H7 (cell line): ENCODE measurements at places on chromosomes 1 and 21. TPM values are rescaled to one million over a fixed set of nuclear protein-coding genes. Genes with fewer than 3 reads are reported as not detected.

KMO gene
- 0.07 and 0.14 TPM in 2 replicates for total RNA-seq

DNA sequence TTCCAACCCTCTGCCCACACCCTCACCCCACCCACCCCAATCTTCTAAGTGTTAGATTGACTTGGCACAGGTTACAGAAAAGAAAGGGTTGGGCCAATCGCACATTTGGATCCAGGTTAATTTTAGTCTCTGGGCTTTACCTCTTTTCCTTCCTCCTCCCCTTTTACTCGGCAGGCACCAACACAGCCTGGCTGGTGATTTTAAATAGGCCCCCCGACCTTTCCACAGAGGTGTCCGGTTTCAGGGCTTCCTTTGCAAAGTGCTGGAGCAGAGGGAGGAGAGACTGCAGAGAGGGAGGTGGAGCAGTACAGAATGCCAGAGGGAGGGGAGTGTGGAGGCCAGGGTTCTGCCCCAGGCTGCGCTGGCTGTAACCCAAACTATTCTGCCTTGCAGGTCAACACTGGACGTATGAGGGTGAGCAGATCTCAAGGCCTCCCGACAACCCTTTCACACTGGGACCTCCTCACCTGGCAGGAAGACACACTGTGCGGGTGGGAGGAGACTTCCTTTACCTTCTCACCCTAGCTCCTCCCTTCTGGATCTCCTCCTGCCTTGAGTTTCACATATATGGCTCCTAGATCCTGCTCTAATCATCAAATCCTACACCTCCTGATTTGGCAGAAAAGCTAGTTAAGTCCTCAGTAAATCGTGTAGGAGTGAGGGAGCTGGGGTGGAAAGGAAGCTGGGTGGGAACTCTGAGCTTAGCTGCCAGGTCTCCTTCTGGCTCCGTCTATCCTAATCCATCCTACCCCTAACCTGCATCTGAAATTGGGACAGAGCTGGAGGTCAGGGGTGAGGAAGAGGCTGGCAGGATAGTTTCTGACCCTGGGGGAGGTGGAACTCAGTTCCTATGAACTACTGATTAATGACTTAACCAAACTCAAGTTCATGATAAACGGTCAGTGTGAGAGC lies 2.4 kb downstream of the CA14 start:
- peak; percentile 88 for DNase-seq

GRCh38 chr21:32351428-32351827 lies 41.4 kb downstream of the URB1 start:
- DNase-seq, result no peak

DNA sequence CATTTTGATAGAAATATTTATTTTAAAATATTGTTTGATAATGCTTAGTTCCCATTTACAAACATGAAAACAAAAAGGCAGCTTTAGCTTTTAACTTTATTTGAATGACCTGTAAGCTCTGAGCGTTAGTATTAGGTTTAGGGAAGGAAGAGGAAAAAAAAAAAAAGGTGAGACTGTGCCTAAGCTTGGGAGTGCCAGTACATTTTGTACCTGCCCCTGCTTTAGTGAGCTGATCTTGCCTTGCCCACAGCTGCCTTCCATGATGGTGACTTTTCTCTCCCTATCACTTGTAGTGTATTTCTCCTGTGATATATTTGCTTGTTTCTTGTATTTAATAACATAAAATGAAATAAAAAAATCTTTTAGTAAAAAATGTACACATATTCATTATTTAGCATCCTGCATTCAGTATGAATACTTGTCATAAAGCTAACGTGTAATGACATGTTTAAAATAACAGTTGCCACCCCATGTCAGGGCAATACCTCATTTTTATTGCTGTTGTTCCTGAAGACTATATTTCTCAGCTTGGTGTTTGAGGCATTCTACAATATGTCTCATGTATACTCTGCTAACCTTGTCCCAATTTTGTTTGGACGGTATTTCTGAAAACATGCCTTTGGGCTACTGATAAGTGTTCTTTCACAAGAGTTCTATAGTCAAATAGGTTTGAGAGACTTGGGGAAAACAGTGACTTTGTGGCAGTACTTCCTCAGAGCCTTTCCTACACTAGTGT lies 76.3 kb downstream of the NEK7 start:
- DNase-seq, result no peak

DNA sequence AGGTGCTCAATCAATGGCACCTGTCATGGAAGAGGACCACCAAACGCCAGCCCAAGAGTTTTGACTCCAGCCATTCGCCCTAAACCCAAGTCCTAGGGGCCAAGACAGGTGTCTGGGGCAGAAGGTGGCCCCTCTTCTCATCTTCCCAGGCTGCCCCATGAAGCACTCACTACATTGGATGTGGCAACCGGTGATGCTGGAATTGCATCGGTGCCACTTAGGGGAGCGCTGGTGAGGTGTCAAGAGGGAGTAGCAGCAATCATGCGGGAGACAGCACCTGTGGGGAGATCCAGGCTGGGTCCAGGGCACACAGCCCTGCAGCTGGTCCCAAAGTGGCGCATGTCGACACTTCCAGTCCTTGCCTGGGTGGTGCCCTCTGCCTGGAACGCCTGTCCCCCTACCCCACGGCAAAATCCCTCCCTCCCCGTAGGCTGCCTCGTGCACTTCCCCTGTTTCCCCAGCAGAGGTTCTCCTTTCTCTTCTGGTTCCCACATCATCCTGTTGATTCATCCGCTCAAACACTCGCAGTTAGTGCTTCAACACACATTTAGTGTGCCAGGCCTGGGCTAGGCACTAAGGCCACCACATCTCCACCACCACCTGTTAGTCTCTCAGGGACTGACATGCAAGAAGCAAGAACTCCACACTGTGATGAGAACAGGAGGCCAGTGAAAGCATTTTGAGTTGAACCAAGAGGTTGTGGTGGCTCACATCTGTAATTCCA lies 18.5 kb downstream of the PLA2G2D start:
- DNase-seq, result peak; percentile 87

DNA sequence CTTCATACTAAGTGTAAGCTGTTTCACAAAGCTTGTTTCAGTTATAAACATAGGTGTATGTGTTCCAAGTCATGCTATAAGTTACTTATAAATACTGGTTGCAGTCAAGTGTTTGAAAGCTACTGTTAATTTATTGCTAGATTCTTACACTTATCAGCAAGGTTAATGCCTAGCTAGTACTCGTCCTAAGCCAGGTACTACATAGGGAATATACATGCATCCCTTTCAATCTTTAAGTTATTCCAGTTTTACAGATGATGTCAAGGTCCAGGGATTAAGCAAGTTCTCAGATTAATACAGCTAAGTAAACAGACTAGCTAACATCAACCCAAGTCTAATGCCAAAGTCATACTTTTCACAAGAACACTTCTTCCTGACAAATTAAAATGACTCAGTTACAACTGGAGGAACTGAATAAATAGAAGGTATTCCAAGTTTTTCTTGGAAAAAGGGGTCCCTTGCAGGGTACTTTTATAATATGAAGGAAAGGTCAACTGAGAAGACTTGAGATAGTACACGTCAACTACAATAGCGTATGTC lies 652.2 kb upstream of the USP24 start:
- no peak for DNase-seq
